HFFc6 (cell line): ENCODE measurements at places on chromosomes 1 and 21.

- H3K36me3 ChIP-seq: no peaks in the 10 kb centered on the region; the same call in 1 of the 2 replicates
- peaks cover 87% of the 10 kb centered on the region for H3K4me1 ChIP-seq
- peak overlapping the region; percentile 20; the same call in 1 of the 2 replicates for H3K4me3 ChIP-seq
- peak overlapping the region; percentile 80 for H3K27ac ChIP-seq
- DNase-seq: no peak
Measured at GRCh38 chr1:14944471-14944985, 209.0 kb upstream of the TMEM51 start.

DNA sequence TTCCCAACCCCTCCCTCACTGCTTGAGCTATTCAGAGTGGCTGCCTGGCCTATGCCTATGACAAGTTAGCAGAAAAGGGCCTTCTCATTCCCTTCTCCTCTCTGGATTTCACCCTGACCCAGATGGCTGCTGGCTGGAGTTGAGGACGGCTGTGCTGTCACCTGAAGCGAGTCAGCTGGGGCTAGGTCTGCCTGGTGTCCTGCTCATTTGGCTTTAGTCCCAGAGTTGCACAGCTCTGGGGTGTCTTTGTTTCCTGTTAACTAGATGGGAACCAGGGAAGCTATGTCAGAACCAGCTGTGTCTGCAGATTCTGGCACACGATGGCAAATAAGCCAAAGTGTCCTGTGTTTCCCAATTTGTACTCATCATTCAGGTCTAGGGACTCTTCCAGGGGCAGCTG lies 52.9 kb downstream of the CNIH3 start:
- H3K4me1 ChIP-seq: peaks cover 61% of the 10 kb centered on the region
- no peak for DNase-seq
- peaks cover 27% of the 10 kb centered on the region for H3K36me3 ChIP-seq

DNA sequence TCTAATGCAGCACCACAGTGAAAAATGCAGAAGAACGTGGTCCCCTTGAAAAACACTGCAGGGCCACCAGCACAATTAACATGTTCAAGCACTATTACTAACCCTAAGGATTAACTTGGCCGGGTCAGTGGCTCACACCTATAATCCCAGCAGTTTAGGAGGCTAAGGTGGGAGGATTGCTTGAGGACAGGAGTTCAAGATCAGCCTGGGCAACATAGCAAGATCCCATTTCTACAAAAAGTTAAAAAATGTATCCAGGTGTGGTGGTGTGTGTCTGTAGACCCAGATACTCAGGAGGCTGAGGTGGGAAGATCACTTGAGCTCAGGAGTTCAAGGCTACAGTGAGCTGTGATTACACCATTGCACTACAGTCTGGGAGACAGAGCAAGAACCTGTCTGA lies 2.9 kb downstream of the ARNT start:
- DNase-seq: no peak
- peaks cover 9% of the 10 kb centered on the region; the same call in 1 of the 2 replicates for H3K36me3 ChIP-seq
- H3K4me3 ChIP-seq: no peak overlapping the region
- H3K27ac ChIP-seq: no peak overlapping the region
- H3K4me1 ChIP-seq: peaks cover 32% of the 10 kb centered on the region

DNA sequence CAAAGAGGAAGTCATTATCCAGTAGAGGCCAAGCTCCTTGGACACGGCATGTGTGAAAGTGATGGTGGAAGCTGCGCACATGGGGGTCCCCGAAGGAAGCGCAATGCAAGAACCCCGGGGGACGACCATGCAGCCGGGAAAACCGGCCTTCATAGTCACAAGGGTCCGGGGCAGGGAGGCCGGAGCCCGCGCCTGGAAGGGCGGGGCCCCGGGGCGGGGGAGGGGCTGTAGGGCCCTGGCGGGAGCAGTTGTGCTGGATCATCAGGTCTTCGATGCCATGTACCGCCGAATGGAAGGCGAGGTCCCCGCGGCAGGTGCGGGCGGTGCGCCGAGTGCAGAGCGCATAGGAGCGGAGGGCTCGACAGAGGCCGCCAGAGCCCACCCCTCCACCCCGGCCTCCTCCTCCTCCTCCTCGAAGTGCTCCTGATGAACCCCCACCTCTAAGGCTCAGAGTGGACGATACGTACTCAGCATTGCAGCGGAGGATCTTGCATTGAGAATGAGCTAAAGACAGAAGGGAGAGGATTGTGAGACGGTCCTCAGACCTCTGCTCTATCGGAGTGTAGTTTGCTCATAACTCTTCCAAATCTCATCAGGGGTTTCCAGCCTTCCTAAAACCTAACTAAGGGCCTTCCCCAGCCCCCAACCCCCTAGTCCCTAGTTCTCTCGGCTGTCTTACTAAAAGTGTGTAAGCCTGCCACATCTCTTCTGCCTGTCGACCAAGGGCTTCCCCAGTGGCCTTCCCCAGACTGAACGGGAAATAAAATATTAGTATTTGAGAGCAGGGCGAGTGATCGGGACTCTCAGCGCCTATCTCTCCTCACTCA lies 2.1 kb downstream of the HJV start:
- H3K4me3 ChIP-seq: no peak overlapping the region
- no peak for DNase-seq

DNA sequence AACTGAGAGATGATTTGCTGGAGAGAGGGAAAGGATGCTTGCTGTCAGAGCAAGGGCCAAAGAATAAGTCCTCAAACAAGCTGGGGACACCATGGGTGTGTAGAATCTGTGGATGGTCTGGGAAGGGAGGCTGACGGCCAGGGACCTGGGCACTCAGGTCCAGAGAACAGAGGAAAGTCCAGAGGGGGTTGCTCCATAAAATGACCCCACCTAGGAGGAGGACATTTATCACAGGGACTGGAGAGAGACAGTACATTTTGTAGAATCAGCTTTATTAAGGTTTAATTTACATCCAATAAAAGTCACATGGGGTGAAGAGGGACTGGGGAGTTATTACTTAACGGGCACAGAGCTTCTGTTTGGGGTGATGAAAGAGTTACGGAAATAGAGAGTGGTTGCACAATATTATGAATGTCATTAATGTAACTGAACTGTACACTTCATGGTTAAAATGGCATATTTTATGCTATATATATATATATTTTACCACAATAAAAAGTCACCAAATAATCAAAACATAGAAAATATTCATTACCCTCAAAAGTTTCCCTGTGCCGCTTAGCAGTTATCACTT lies 73.0 kb upstream of the ABCD3 start:
- no peak overlapping the region for H3K4me3 ChIP-seq
- H3K27ac ChIP-seq: no peak overlapping the region
- peaks cover 5% of the 10 kb centered on the region; the same call in 1 of the 2 replicates for H3K36me3 ChIP-seq
- DNase-seq: no peak

GRCh38 chr1:185358957-185359356 lies 41.9 kb upstream of the IVNS1ABP start:
- H3K4me3 ChIP-seq: no peak overlapping the region
- H3K36me3 ChIP-seq: no peaks in the 10 kb centered on the region; the same call in 1 of the 2 replicates
- no peaks in the 10 kb centered on the region; the same call in 1 of the 2 replicates for H3K27me3 ChIP-seq
- H3K4me1 ChIP-seq: peaks cover 17% of the 10 kb centered on the region
- no peak for DNase-seq
- no peak overlapping the region for H3K27ac ChIP-seq

DNA sequence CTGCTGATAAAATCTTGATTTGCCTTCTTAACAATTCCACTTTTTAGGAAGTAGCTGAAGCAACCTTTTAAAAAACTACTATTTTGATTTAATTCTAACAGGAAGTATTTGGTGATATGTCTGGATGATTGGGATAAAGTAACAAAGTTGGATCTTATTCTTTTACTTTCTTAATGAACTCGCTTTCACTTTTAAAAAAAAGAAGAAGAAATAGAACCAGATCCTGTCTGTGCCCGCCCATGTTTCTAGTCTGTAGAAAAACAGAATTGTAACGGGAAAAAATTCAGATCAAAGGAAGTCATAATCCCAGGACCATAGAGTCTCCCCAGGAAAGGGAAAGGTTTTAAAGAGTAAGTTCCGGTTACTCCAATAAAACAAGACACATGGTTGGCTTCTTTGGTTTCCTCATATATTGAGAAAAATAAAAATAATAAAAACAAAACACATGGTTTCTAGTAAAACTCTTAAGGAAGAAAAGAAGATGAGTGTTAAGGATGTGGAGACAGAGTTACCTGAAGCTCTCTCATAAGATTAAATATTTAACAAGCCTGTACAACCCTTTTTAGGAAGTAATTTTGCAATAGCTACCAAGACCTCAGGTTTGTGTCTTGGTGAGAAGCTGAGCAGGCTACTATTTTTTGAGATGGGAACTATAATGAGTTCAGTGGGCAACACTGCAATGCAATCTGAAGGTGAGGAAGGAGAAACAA lies 4.9 kb downstream of the CD48 start:
- H3K4me1 ChIP-seq: no peaks in the 10 kb centered on the region
- no peak overlapping the region for H3K27ac ChIP-seq
- no peak overlapping the region for H3K4me3 ChIP-seq

GRCh38 chr1:106043971-106044370 lies 1012.5 kb upstream of the PRMT6 start:
- no peaks in the 10 kb centered on the region for H3K27me3 ChIP-seq
- H3K36me3 ChIP-seq: 0 out of 2 replicates have a peak, but pooled peaks cover 9% of the 10 kb centered on the region
- no peak overlapping the region for H3K27ac ChIP-seq
- H3K4me3 ChIP-seq: no peak overlapping the region
- DNase-seq: no peak
- no peaks in the 10 kb centered on the region for H3K4me1 ChIP-seq

DNA sequence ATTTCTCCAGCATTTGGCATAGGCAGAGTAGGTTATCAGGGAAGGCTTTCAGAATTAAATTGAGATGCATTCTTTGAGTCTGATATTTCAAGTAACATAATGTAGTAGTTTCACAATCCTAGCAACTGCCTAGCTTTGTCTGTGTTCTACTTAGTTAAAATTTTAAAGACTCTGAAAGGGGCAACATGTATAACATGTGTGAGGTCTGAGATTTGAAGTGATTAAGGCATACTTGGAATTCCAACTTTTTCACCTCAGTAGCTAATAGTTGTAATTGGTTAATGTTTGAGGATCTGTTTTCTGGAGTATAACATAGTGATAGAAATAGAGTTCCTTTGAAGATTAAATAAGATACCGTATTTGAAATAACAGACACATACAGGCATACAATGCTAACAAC lies 335.2 kb upstream of the BEND5 start:
- H3K4me1 ChIP-seq: no peaks in the 10 kb centered on the region
- no peaks in the 10 kb centered on the region for H3K27me3 ChIP-seq
- H3K36me3 ChIP-seq: no peaks in the 10 kb centered on the region
- H3K27ac ChIP-seq: no peak overlapping the region
- DNase-seq: no peak

GRCh38 chr21:14057313-14057712 lies 153.4 kb downstream of the LIPI start:
- peak overlapping the region; percentile 79 for H3K27ac ChIP-seq
- no peak overlapping the region for H3K4me3 ChIP-seq
- H3K4me1 ChIP-seq: peaks cover 10% of the 10 kb centered on the region
- peaks cover 2% of the 10 kb centered on the region; the same call in 1 of the 2 replicates for H3K27me3 ChIP-seq
- no peaks in the 10 kb centered on the region; the same call in 1 of the 2 replicates for H3K36me3 ChIP-seq

- no peak for DNase-seq
- peaks cover 18% of the 10 kb centered on the region; the same call in 1 of the 2 replicates for H3K27me3 ChIP-seq
- peaks cover 6% of the 10 kb centered on the region; the same call in 1 of the 2 replicates for H3K4me1 ChIP-seq
- no peak overlapping the region for H3K27ac ChIP-seq
- no peak overlapping the region; the same call in 1 of the 2 replicates for H3K4me3 ChIP-seq
Measured at GRCh38 chr1:62286786-62287224, 32.4 kb downstream of the KANK4 start.

GRCh38 chr21:46099476-46099875 lies 1.6 kb downstream of the COL6A2 start:
- H3K27me3 ChIP-seq: peaks cover 1% of the 10 kb centered on the region; the same call in 1 of the 2 replicates
- H3K36me3 ChIP-seq: peaks cover 42% of the 10 kb centered on the region
- peak overlapping the region; percentile 70; the same call in 1 of the 2 replicates for H3K27ac ChIP-seq
- H3K4me3 ChIP-seq: peak overlapping the region; percentile 93
- peaks cover 52% of the 10 kb centered on the region for H3K4me1 ChIP-seq
- DNase-seq: no peak

DNA sequence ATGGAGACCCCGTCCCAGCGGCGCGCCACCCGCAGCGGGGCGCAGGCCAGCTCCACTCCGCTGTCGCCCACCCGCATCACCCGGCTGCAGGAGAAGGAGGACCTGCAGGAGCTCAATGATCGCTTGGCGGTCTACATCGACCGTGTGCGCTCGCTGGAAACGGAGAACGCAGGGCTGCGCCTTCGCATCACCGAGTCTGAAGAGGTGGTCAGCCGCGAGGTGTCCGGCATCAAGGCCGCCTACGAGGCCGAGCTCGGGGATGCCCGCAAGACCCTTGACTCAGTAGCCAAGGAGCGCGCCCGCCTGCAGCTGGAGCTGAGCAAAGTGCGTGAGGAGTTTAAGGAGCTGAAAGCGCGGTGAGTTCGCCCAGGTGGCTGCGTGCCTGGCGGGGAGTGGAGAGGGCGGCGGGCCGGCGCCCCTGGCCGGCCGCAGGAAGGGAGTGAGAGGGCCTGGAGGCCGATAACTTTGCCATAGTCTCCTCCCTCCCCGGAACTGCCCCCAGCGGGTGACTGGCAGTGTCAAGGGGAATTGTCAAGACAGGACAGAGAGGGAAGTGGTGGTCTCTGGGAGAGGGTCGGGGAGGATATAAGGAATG lies 505 bp downstream of the LMNA start:
- H3K27ac ChIP-seq: peak overlapping the region; percentile 98
- H3K27me3 ChIP-seq: peaks cover 48% of the 10 kb centered on the region
- peaks cover 47% of the 10 kb centered on the region for H3K36me3 ChIP-seq
- DNase-seq: no peak

- no peak for DNase-seq
- H3K27ac ChIP-seq: no peak overlapping the region
- H3K4me3 ChIP-seq: no peak overlapping the region
- H3K27me3 ChIP-seq: peaks cover 5% of the 10 kb centered on the region; the same call in 1 of the 2 replicates
- no peaks in the 10 kb centered on the region for H3K36me3 ChIP-seq
Measured at GRCh38 chr1:28127617-28128257, 39.3 kb upstream of the EYA3 start.

GRCh38 chr1:8598060-8598724 lies 219.2 kb downstream of the RERE start:
- H3K4me3 ChIP-seq: peak overlapping the region; percentile 42; the same call in 1 of the 2 replicates
- H3K27ac ChIP-seq: peak overlapping the region; percentile 50
- H3K27me3 ChIP-seq: no peaks in the 10 kb centered on the region
- DNase-seq: peak; percentile 43
- H3K4me1 ChIP-seq: peaks cover 35% of the 10 kb centered on the region
- peaks cover 6% of the 10 kb centered on the region; the same call in 1 of the 2 replicates for H3K36me3 ChIP-seq

- H3K4me3 ChIP-seq: no peak overlapping the region
- DNase-seq: no peak
- H3K4me1 ChIP-seq: no peaks in the 10 kb centered on the region
- no peak overlapping the region for H3K27ac ChIP-seq
- H3K36me3 ChIP-seq: no peaks in the 10 kb centered on the region
Measured at GRCh38 chr1:14149431-14149830, 449.1 kb upstream of the KAZN start.

GRCh38 chr1:26318338-26319064 lies 743 bp downstream of the CD52 start:
- no peak for DNase-seq
- no peaks in the 10 kb centered on the region for H3K36me3 ChIP-seq
- H3K27ac ChIP-seq: no peak overlapping the region
- H3K4me1 ChIP-seq: peaks cover 14% of the 10 kb centered on the region
- no peak overlapping the region for H3K4me3 ChIP-seq
